ENCODE measurements at places on chromosomes 6 and 20.

DNA sequence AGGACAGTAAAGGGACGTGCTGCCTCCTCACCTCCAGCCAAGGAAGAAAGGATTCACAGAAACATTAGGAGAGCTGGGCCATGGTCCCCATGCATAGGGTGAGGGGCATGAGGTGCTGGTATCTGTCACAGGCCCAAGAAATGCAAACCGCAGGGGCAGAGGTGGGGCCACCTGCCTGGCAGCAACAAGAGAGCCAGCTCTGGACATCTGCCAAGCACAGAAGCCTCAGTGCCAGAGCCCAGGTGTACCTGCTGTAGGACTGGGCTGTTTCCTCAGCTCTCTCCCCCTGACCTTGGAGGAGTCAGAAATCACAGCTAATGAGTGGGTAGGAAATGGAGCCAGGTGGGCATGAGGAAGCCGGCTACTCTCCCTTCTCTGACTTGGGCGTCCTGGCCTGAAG lies 45.3 kb downstream of the SLC2A12 start:
- peak; percentile 89 for DNase-seq

GRCh38 chr6:35893246-35893645 lies 27.7 kb downstream of the SRPK1 start:
- DNase-seq, result no peak

DNA sequence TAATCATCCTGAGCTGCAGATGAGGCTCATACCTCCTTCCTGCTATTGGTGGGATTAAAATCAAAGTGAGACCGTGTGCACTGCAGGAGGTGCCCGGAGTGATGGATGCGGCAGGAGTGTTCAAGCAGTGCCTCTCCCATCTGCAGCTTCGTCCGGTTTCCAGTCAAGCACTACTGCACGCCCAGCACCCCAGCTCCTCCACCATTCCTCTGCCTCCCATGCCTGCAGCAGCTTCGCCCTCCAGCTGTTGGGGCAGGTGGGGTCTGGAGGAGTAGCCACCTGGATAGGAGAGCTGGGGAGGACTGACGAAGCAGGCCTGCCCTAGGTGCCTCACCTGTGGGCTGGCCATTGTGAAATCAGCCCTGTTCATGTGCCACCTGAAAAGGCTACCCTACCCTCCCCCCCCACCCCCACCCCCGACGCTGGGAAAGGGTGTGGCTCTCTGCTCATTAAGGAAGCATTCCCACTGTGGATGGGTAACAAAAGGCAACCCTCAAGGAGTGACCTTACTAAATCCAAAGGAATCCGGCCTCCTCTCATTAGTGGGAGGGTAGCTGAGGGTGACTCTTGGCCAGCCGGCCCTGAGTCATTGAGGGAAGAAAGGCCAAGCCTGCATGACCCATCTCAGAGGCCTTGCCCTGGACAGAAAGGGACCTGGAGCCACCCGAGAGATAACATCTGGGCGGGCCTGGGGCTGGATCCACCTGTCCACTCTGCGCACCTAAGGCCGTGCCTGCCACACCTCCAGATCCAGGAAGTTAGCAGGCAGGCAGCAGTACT lies 115.9 kb upstream of the ARMC2 start:
- no peak for DNase-seq

- DNase-seq, result peak; percentile 21
These were observed 89.3 kb downstream of the CAP2 start for GRCh38 chr6:17482711-17483110.

DNA sequence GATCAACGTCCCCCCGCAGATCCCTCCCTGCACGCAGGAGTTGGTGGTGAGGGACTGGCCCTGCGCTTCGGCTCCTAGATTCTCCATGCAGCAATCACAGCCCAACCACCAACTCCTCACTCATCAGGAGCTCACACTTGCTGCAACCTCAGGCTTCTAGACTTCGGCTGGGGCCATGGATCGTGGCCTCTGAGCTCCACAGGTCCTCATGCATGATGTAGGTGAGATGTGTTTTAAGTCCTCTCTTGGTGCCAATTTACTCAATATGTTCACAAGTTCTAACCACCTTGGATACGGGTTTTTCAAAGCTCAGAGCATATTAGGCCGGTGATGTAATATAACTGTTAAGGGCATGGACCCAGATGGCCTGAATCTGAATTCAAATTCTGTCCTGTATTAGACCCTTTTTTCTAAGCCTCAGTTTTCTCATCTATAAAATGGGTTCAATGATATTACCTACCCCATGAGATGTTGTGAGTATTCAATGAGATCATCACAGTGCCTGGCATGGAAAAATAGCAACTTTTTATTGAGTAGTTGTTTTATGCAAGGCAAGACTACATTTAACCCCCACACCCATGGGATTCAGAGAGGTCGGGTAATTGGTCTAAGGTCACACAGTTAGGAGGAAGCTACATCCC lies 31.0 kb downstream of the SUN5 start:
- DNase-seq, result no peak

GRCh38 chr20:46406986-46407670 lies 713 bp upstream of the ELMO2 start:
- peak; percentile 94 for DNase-seq

DNA sequence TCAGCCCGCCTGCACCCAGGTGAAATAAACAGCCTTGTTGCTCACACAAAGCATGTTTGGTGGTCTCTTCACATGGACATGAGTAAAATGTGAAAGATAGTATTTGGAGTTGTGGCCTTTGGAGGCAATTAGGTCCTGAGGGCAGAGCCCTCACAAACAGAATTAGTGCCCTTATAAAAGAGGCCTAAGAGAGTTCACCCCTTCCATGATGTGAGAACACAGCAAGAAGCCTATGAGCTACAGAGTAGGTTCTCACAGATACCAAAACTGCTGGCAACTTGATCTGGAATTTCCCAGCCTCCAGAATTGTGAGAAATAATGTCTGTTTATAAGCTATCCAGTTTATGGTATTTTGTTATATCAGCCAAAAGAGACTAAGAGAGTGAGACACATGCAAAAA lies 74.5 kb downstream of the TRDN start:
- no peak for DNase-seq

DNA sequence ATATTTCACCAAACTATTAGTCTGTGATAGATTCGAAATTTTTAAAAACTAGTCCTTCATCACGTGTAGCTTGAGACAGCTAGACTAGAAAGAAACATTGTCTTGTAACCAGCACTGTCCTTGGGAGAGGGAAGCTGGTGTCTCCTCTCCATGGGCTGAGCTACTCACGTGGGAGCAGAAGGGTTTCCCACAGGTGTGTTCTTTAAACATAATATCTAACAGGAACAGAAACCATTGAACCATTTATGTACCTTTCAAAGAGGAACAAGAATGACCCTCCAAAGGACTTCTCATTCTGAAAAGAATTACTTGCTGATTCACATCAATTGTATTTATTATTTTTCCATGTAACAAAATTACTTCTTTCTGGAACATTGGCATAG lies 72.4 kb upstream of the SYNJ2 start:
- DNase-seq, result no peak

DNA sequence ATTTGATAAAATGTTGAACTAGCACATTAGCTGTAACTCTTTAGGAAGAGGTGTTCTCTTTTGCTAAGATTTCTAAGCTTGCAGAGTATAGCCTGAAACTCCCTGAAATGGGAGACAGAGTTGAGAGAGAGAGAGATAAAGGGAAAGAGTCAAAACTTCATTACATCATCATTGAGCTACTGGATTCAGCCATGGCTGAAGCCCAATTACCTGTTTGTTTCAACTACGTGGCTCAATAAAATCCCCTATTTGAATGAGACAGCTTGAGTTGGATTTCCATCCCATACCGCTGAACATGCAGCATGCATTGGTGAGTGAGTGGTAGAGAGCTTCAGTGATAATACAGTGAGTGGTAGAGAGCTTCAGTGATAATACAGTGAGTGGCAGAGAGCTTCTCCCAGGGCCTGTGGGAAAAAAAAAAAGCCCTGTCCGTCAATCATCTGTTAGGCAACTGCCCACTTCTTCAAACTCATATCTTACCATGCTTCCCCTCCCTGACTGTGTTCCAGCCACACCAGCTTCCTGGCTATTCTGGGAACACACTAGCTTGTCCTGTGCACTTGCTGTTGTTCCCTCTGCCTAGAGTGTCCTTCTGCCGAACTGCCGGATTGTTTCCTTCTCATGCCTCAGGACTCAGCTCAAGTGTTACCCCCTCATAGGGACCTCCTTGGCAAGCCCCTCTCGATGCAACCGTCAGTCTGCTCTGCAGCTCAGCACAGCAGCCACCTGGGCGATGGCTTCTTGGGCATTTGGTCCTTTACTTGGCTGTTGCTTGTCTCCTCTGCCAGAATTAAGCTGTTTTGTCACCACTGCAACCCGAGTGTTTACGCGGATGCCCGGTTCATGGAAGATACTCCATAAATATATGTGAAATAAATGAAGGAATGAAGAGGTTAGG lies 91.3 kb upstream of the EYA2 start:
- DNase-seq, result no peak

GRCh38 chr20:1825507-1825906 lies 69.7 kb upstream of the SIRPA start:
- no peak for DNase-seq

DNA sequence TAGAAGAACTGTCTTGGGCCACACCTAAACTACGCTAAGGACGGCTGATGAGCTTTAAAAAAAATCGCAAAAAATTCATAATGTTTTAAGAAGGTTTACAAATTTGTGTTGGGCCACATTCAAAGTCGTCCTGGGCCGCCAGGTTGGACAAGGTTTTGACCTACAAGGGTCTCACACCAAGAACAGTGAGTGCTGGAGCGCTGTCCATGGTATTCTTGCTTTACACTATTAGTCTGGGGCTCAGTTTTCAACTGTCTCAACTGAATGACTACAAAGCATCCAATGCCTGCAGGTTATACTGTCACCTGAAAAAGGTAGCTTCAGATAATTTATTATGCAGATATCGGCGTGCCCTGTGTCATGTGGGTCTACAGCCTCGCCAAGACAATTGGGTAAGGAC lies 3.7 kb upstream of the FAXC start:
- no peak for DNase-seq
